ENCODE measurements at places on chromosomes 12 and 14. TPM values are rescaled to one million over a fixed set of nuclear protein-coding genes. Genes with fewer than 3 reads are reported as not detected.

DNA sequence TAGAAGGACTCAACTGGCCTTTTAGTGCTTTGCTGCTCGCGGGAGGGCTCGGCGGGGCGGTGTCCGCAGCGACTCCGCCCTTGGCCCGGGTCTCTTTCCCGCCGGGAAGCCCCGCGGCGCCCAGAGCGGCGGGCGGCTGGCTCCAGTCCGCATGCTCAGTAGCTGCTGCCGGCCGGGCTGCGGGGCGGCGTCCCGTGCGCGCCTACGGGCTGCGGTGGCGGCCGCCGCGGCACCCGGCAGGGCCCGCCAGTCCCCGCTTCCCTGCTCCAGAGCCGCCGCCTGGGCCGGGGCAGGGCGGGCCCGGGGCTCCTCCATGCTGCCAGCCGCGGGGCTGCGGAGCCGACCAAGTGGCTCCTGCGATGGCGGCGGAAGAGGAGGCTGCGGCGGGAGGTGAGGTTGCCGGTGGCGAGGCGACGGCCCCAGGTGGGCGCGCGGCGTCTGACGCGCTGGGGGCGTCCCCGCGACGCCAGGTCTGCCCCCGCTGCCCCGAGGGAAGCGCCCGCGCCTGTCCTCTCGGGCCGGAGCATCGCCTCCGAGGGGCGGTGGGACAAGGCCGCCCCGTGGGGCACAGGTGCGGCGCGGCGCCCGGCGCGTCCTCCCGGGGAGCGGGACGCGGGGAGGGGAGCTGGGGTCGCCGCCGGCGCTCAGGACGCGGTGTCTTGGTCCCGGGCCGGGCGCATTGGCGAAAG, at the start of gene BMAL2:
Gene BMAL2, plus strand, starts transcription at position 123 of the 689 bp plus-strand sequence. Its CDS starts 237 bp downstream, at position 360.
- peak within 1 kb of the TSS; percentile 38 for H3K4me3 ChIP-seq
- no peaks in the 10 kb centered on the region for H3K36me3 ChIP-seq
- H3K4me1 ChIP-seq: peaks cover 44% of the 10 kb centered on the region
- DNase-seq: peak; percentile 36
- H3K27me3 ChIP-seq: peaks cover 3% of the 10 kb centered on the region

OR6C74 gene
- total RNA-seq: not detected

DGKA gene
- total RNA-seq: 128 TPM

- no peak overlapping the region for H3K27ac ChIP-seq
- H3K4me1 ChIP-seq: no peaks in the 10 kb centered on the region
- no peaks in the 10 kb centered on the region for H3K27me3 ChIP-seq
Measured at GRCh38 chr12:23217158-23217557, 592.2 kb downstream of the ETNK1 start.

LTBR gene
- total RNA-seq: 111 TPM

DNA sequence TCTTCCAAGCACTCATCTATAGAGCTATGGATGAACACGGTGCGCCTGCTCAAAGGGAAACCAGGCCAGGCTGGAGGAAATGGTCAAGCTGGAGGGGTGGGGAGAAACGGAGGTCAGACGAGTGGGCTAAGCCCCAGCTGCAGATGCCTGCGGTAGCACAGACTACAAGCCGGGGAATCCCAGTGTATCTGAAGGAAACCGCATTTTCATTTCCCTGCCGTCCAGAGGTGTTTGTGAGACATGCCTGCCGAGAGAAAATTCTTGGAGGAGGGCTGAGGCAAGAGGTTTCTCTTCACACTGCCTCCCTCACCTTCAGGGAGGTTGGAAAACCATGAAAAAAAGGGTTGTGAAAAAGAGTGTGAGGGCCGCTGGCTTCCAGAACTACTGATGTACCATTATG, 102.0 kb upstream of the FOXN3 start:
- no peak overlapping the region for H3K27ac ChIP-seq
- no peaks in the 10 kb centered on the region for H3K27me3 ChIP-seq
- H3K4me1 ChIP-seq: no peaks in the 10 kb centered on the region
- no peak overlapping the region for H3K4me3 ChIP-seq
- H3K36me3 ChIP-seq: no peaks in the 10 kb centered on the region

- no peaks in the 10 kb centered on the region for H3K4me1 ChIP-seq
- H3K36me3 ChIP-seq: no peaks in the 10 kb centered on the region
- peak; percentile 45 for DNase-seq
- H3K27me3 ChIP-seq: no peaks in the 10 kb centered on the region
- H3K27ac ChIP-seq: no peak overlapping the region
Measured at GRCh38 chr12:38886064-38886463, 19.3 kb downstream of the CPNE8 start.

DNA sequence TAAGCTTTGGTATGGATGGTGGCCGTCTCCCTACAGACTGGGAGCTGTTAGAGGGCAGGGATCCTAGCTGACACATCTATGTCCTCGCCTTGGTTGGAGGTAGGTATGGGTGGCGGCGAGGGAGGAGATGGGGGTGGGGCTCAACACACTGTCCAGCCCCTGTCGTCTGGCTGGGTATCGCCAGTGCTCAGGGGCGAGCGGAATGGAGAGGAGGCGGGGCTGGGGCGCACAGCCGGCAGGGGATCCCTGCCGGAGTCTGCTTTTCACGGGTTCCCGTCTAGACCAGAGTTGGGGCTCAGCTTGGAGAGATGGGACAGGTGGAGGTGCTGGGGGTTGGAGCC, 16.1 kb downstream of the TAMALIN start:
- peak overlapping the region; percentile 38 for H3K4me3 ChIP-seq
- no peaks in the 10 kb centered on the region for H3K27me3 ChIP-seq
- H3K36me3 ChIP-seq: no peaks in the 10 kb centered on the region
- DNase-seq: no peak
- peak overlapping the region; percentile 65 for H3K27ac ChIP-seq
- peaks cover 57% of the 10 kb centered on the region for H3K4me1 ChIP-seq

DNA sequence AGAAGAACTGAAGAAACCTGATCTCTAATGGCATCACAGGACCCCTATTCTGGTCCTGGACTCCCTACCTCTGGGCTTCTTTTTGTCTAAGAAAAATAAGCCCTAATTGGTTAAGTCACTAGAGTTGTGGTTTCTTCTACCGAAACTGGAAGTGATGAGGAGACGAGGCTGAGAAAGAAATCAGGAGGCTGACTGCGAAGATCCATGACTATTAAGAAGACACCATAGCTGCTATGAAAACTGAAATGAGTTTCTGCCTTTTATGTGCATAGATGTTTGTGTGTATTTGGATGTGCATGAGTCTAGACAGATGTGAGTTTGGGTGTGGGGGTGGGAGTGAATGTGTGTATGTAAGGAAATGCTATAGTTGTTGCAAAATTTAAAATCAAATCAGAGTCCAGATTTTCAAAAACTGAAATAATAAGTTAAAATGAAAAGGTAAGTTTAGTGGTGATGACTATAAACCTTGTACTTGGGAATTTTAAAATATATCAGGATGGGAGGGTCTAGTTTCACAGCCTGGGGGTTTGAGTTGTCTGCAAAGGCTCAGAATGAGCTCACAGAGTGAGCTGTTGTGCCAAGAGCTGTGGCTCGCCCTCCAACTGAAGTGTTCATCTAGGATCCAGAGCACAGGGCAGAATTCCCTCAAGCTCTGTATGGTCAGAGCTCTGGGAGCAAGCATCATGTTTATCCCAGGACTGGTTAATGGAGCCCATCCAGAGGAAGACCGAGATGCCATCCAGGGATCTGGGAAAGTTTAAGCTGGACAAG, 94.9 kb downstream of the VCPKMT start:
- H3K27ac ChIP-seq: no peak overlapping the region
- peaks cover 20% of the 10 kb centered on the region for H3K4me1 ChIP-seq
- no peak for DNase-seq
- no peaks in the 10 kb centered on the region for H3K36me3 ChIP-seq

ZDHHC22 gene
- total RNA-seq: not detected

ACRBP gene
- 5.9 TPM for total RNA-seq

IL22 gene
- total RNA-seq: not detected

DNA sequence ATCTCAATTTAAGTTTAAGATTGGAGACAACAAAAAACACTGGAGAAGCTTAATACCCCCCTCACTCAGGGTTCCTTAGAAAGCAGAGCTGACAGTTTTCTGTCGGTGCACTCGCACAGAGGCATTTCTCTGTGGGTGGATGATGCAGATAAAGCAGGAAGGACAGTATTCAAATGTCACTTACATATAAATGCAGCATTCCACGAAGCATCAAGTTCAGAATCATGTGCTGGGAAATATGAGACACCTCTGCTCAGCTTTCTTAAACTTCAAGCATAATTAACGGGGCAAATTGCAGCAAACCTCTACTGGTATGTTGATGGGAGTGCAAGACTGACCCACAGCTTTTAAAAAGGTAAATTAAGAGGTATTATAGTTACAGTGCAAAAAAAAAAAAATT, 68.7 kb downstream of the DICER1 start:
- H3K27ac ChIP-seq: no peak overlapping the region
- H3K36me3 ChIP-seq: peaks cover 23% of the 10 kb centered on the region
- H3K4me3 ChIP-seq: no peak overlapping the region
- H3K27me3 ChIP-seq: no peaks in the 10 kb centered on the region
- no peak for DNase-seq

GRCh38 chr14:56491299-56492285, 88.0 kb upstream of the TMEM260 start:
- peaks cover 5% of the 10 kb centered on the region for H3K4me1 ChIP-seq
- H3K27ac ChIP-seq: no peak overlapping the region

- no peak overlapping the region for H3K27ac ChIP-seq
- no peaks in the 10 kb centered on the region for H3K36me3 ChIP-seq
- H3K4me3 ChIP-seq: no peak overlapping the region
- no peaks in the 10 kb centered on the region for H3K27me3 ChIP-seq
- no peaks in the 10 kb centered on the region for H3K4me1 ChIP-seq
Measured at GRCh38 chr12:29725587-29726320, 58.0 kb downstream of the TMTC1 start.

DNA sequence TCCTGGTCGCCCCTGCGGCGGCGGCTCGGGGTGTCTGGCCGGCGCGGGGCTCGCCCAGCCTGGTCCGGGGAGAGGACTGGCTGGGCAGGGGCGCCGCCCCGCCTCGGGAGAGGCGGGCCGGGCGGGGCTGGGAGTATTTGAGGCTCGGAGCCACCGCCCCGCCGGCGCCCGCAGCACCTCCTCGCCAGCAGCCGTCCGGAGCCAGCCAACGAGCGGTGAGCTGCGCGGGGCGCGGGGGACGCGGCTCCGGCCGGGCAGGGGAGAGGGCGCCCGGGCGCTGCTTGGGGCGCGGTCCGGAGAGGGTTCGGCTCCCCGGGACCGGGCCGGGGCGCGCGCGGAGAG, at the start of gene LGALS3:
Gene LGALS3, plus strand, starts transcription at position 167 of the 342 bp plus-strand sequence. CDS start 8,122 bp downstream, outside the sequence.
- peak; percentile 84 for DNase-seq
- no peaks in the 10 kb centered on the region for H3K27me3 ChIP-seq
- peak within 1 kb of the TSS; percentile 91 for H3K27ac ChIP-seq

DNA sequence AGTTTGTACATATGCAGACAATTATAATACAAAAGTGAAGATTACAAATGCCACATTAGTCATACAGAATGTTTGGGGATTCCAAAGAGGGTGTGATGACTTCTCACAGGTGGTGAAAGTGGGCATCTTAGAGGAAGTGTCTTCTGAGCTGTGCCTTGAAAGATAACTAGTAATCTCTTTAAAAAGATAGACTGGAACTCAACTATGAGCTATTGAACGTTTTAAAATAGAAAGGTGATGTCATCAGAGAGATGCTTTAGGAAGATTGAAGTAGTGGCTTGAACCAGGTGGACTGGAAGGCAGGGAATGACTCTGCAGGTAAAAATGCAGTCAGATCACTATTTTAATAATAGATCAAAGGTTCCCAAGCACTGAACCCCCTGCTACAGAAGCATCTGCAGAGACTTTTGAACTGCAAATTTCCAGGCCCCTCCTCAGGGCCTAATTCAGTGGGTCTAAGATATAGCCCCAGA, 50.3 kb downstream of the SYT1 start:
- DNase-seq: no peak
- no peak overlapping the region for H3K4me3 ChIP-seq
- H3K36me3 ChIP-seq: no peaks in the 10 kb centered on the region
- no peaks in the 10 kb centered on the region for H3K4me1 ChIP-seq
- H3K27me3 ChIP-seq: no peaks in the 10 kb centered on the region

ZNF385A gene
- 7.3 TPM for total RNA-seq

DNA sequence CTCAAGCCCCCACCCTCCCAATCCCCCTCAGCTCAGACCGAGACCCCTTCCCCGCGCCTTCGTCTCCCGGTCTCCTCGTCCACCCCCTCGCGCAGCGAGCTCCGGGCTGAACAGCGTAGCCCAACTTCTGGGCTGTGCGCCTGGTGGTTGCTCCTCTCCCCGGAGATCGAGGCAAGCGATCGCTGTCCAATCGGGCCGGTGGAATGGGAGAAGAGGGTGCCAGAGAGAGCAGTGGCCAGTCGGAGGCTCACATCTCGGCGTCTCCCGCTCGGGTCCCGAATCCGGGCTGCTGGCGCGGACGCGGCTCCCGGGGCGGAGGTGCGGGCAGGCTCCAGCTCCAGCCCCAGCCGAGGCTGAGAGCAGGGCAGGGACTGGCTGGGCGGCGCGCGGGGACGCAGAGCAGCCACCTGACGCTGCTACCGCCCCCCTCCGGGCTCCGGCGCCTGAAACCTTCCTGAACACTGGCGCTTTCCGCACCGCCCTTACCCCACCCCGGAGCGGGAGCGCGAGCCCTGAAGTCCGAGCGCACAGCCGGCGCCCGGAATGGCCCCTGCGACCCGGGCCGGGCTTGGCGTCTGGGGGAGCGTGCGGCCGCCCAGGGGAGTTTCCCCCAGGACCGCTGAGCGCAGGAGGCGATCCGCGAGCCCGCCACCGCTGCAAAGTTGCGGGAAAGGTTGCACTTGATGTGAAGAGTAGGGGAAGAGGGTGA, 508 bp upstream of the KCNH5 start:
- no peaks in the 10 kb centered on the region for H3K27me3 ChIP-seq
- H3K4me3 ChIP-seq: no peak overlapping the region
- peak; percentile 21 for DNase-seq

LALBA gene
- total RNA-seq: not detected

DNA sequence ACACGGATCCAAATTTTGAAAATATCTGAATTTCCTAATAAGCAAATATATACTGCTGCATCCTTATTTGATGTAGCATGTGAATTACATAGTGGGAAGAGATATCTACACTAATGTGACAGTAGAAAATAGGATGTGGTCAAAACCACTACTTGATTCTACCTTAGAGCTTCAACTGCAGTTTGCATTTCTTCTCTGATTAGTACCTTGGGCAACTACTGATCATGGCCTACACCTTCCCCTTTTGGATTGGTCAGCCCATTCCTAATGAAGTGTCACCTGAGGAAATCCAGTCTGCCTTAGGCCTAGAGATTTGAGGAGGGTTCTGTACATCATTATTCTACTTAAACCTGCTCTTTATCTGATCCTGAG, 10.7 kb downstream of the LLPH start:
- H3K4me1 ChIP-seq: no peaks in the 10 kb centered on the region
- DNase-seq: no peak
- H3K36me3 ChIP-seq: peaks cover 8% of the 10 kb centered on the region
- no peak overlapping the region for H3K27ac ChIP-seq

DNA sequence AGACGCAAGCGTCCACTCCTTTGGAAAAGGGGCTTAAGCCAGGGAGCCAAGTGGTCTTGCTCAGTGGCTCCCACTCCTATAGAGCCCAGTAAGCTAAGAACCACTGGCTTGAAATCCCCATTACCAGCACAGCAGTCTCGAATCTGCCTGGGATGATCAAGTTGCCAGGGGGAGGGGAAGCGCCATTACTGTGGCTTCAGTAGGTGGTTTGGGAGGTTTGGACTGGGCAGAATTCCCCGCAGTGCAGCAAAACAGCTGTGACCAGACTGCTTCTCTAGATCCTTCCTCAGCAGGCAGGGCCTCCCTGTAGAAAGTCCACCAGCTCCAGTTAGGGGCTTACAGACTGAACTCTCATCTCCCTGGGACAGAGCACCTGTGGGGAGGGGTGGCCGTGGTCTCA, 115.4 kb downstream of the TMEM117 start:
- no peak overlapping the region for H3K27ac ChIP-seq
- DNase-seq: no peak
- H3K4me3 ChIP-seq: no peak overlapping the region
- no peaks in the 10 kb centered on the region for H3K36me3 ChIP-seq

KRT8 gene
- total RNA-seq: 455 TPM

Data from body of pancreas (tissue), 4 donors.